ENCODE measurements at places on chromosomes 7 and 10.

DNA sequence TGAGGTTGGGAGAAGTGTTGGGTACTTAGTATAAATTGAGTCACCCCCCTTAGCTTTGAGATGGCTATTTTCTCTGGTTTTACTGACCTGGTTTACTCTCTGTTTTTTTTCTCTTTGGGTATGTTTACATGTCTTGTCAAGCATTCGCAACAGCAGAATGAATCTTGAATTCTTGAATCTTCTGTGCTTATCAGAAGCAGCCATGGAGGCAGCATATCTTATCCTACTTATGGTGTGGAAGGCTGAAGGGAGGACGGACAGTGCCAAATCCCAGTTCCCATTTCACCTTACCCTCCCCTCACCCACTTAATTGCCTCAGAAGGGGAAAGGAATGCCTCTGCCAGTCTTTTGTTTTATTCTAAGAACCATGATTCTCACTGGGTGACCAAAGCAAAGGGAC is 3.7 kb downstream of the SND1 start:
- no peak for DNase-seq

- DNase-seq, result no peak
Observed at GRCh38 chr7:50149369-50149768, 56.3 kb upstream of the ZPBP start.

GRCh38 chr10:92969151-92969550 is 91.4 kb upstream of the CYP26C1 start:
- no peak for DNase-seq

- no peak for DNase-seq
Observed at GRCh38 chr7:75983471-75984129, 10.8 kb downstream of the TMEM120A start.

DNA sequence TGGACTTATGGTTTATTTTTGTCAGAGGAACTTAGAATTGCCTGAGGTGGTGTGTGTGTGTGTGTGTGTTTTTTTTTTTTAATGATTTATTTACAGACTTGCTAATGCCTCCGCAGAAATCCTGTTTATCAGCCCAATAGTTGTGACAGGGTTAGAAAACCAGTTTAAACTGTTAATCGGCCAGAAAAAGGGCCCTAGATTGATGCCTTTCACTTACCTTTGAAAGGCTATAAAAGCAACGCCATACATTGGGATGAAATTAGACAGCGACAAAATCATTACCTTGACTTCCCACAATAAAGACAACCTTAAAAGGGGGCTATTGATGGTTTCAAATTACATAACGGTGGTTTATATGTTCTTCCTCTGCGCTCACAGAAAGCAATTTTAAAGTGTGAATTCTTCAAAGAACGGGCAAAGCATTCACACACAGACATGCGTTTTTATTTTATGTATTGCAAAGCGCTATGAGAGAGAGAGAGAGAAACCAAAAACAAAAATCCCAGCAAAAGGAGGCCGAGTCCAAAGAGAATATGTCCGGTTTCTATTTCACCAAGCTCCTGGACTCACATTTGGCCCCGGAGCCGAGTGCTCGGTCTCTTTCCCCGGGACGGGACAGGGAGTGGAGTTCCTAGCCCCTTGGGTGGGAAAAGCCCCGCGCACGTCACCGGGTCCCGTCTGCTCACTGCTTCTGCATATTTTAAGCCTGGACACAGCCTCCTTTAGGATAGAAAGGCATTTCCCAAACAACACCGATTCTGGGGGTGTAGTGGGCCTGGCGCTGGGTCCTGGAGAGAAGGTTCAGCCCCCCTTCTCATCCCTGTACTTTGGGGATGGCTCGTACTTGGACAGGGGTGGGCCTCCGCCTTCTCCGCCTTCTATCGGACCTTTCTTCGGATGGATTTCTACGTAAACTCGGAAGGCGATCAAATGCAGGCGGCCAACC is 26.8 kb upstream of the VAX1 start:
- DNase-seq, result no peak

DNA sequence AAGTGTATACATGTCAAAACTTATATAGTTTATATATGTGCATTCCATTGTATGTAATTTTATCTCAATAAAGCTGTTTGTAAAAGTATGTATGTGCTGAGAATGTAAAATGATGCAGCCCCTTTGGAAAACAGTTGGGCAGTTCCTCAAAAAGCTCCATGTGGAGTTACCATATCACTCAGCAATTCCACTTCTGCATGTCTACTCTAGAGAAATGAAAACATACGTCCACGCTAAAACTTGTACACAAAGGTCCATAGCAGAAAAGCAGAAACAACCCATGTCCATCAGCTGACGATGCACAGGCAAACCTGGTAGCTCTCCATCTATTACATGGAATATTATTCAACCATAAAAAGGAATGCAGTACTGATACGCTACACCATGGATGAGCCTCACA is 8.3 kb upstream of the RGS10 start:
- no peak for DNase-seq

DNA sequence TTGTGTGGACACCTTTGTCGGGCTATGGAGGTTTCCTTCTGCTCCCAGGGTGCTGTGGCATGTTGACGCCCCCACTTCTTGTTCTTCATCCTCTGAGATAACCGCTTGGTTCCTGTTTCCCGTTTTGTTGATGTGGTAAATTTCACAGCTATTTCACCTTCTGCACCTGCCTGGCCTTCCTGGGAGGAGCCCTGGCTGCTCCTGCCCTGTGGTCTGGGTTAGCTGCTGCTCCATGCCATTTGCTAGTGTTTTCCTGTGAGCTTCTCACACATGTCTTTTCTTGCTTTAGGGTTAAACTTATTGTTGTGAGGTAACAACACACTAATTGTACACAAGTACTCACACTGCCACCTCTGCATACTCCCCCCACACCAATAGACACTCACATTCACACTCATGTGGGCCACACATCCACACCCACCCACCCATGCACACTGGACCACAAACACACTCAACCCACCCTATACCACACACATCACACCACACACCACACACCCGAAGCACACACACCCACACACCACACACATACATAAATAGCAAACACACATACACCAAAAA is 46.5 kb upstream of the MSMB start:
- no peak for DNase-seq

- DNase-seq, result no peak
Observed at GRCh38 chr7:126856691-126857291, 395.9 kb downstream of the GRM8 start.

DNA sequence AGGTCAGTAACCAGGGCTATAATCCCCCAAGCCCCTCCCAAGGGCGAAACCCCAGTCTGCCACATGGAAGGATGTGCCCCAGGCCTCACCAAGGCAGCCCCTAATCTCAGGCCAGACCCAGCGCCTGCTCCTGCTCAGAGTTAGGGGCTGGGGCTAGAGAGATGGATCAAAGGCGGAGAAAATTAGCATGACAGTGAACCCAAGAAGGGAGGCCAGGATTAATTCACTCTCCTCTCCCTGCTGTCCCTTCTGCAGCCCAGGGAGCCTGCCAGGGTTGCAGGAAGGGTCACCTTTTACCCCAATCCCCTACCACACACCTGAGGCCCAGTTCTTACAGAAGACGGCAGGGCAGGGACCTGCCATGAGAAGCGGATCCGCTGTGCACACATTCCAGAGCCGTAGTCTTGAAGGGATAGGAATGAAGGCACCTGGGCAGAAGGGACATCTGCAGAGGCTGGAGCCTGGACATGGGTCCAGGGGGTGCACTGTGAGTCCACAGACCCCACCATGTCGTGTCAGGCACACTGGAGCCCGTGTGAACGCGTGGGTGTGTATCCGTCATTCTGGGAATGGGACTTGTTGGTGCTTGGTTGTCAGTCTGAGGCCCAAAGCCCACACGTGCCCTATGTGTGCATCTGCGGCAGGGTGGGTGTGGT is 11.9 kb upstream of the ZMIZ1 start:
- no peak for DNase-seq

GRCh38 chr7:103630318-103630717 is 184.3 kb upstream of the SLC26A5 start:
- no peak for DNase-seq

GRCh38 chr10:125373546-125373945 is 213.2 kb upstream of the CTBP2 start:
- DNase-seq, result no peak

GRCh38 chr7:104848138-104848990 is 165.6 kb upstream of the KMT2E start:
- peak; percentile 16 for DNase-seq

DNA sequence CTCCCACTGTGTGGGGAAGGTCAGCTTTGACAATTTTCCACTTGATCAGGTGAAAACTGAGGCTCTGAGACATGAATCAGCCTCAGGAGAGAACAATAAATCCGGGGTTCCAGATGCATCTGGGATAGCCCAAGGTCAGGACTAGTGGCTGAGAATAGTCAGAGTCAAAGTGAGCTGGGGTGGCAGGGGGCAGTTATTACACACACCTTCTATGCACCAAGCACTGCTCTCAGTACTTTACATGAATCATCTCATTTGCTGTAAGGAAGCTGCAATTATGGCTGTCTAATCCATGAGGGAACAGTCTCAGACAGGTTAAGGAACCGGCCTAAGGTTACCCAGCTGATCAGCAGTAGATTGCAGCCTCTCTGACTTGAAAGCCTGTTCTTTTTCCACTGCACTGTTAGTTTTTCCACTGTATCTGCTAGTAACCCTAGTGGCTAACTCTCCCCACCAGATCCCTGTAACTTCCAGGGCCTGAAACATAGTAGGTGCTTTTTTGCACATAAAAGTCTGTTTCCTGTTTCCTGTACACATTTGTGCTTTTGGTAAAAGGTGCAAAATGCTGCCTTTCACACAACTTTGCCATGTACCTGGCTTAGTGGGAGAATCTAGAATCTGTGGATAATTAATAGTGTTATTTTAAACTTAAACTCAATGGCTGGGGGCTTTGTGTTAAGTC is 125.9 kb downstream of the EMX2 start:
- no peak for DNase-seq

DNA sequence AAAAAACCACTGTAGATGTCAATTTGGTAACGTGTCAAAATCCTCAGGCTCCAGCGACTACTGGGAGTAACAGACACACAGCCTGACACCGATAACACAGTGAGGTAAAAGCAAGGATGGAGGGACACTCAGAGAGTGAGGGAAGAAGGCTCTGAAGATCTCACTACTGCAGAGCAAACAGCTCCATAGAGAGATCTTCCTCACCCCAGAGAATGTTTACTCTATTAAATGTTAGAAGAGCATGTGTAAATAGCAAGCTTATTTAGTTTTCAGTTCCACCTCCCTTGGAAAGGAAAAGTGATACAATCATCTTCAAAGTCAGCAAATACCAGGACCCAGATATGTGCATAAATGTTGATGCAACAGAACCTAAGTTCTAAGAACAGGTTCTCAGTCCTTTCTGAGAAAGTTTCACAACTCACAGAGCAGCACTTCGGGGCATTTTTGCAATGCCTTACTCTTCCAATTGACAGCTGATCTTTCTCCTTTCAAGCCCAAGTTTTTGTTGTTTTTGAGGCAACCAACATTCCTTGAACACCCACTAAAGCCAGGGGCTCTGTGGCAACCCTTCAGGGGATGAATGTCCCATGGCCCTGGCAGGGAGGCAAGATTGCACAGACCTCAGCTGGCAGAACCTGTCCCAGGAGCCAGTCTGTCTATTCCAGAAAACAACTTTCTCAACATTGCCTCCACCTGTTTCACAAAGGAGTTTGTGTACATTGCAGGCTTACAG is 177.4 kb downstream of the SFMBT2 start:
- DNase-seq, result no peak

GRCh38 chr7:144987686-144988085 is 151.8 kb upstream of the TPK1 start:
- DNase-seq, result no peak

- DNase-seq, result no peak
Observed at GRCh38 chr7:45646996-45647825, 73.0 kb downstream of the ADCY1 start.

- no peak for DNase-seq
Observed at GRCh38 chr7:44280636-44280992, 44.8 kb downstream of the CAMK2B start.

DNA sequence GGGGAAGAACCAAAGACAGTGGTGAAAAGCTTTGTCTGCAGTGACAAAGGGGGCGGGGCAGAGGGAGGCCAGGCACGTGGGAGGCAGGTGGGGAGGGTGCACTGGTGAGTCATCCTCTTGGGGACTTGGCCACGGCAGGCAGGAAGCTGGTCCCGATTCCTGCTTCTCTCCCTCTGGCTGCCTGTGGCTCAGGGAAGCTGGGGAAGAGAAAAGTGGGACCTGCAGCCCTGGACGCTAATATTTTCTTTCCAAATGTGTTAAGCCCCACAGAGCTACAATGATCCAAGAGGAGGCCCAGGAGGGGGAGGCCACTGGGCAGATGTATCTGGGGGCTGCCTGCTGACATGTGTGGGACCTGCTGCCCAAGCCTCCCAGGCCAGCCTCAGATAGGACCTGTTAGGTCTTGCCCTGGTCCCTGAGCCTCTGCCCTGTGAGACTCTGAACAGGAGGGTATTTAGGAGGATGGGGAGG is 231.8 kb downstream of the KCNMA1 start:
- peak; percentile 31 for DNase-seq

DNA sequence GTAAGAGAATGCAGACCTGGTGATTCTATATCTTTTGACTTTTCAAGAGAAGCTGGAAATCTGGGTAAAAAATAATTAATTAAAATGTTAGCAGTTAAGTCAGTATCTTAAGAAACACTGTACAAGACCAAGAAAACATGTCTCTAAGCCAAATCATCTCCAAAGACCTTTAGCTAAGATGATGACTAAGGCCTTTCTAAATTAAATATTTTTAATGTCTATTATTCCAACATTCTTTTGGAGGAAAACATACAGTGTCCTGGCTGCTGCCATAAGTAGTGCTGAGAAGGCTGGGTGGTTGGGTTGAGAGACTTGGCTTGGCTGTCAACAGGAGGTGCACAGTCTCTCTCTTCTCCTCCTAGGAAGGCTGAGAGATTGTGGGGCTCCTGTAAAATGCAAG is 20.3 kb downstream of the STARD3NL start:
- no peak for DNase-seq

GRCh38 chr7:117051808-117052207 is 98.5 kb downstream of the ST7 start:
- DNase-seq, result no peak

DNA sequence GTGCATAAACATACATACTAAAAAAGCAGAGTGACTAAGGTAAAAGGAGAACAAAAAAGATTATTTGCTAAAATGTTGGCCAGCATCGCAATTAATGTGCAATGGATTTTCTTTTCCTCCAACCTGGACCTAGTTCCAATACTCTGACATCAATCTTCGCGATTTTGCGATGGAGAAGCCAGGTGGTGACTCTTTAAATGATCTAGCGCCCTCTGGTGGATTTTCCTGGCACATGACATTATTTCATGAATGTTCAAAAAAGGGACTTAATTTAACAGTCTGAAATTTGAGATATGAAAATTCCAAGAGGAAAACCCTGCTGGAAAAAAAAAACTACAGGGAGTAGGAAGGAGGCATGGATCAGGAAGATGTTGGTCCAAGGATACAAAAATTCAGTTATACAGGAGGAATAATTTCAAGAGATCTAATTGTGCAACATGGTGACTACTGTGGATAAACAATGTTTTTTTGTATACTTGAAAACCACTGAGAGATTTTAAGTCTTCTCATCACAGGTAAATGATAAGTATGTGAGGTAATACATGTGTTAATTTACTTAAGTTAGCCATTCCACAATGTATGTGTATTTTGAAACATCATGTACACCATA is 4.3 kb upstream of the KCNMA1 start:
- DNase-seq, result peak; percentile 66
